Right renal cortex interstitium (tissue), 3 donors: ENCODE measurements at places on chromosomes 7 and 10. TPM values are rescaled to one million over a fixed set of nuclear protein-coding genes. Genes with fewer than 3 reads are reported as not detected.

Gene PRSS37
- polyA plus RNA-seq, result 0.08 TPM

DNA sequence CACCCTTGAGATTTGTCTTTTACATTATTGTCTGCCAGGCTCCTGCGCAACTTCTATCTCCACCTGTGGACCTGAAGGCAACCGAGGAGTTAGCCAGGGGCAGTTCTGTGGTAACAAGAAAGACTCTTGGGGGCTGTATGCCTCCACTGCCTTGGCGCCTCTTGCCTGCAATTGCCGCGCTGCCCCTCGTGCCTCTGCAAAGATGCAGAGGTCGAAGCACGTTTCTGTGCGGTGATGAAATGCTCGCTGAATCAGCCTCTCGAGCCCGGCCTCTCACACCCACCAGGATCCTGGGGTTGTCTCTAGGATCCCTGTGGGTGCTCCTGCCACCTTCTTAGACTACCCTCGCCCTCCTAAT lies 486 bp upstream of the LHFPL3 start:
- DNase-seq, result no peak

Gene ZNF316
- polyA plus RNA-seq, result 39.1 TPM

GRCh38 chr7:105585850-105586500 lies 4.7 kb upstream of the EFCAB10 start:
- no peak for DNase-seq

- DNase-seq, result no peak
These were observed 16.0 kb upstream of the PPIF start for GRCh38 chr10:79331226-79331625.

Gene CLCN1
- polyA plus RNA-seq, result 0.08 TPM

Gene VIPR2
- 2.6 TPM for polyA plus RNA-seq

DNA sequence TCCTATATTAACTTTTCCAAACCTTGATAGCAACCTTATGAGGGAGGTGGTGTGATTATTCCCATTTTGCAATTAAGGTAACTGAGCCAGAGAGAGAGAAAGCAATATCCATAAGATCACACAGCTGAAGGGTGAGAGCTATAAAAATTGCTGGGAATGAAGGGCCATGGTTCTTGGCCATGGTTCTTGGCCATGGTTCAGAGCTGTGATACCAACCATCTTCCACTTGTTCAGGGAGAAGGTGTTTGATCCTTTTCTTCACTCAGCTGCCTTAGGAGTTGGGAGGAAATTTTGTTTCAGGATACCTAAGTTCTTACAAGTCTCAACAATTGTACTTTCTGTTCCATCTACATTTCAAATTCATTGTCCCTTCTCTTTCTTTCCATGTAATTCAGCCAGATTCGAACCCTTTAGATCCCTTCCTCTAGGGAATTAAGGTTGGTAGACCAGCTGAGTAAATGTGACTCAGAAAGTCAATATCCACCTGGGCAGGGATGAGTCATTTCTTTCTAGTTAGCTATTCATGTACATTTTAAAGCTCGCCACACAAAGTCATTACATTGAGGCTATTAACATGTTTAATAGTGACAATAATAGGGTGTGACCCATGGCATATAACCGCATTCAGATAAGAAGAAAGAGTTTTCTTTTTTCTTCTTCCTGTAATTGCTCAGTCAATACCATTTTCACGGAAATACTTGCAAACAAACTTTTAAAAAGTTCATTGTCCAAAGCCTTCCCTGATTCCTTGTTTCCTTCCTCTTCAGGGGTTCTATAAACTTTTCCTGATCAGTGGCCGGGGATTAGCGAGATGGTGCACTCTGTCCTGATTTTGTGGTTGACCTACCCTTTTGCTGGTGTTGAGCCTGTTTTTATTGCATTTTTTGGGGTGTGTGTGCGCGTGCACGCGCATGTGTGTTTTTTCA lies 143.4 kb downstream of the TCF7L2 start:
- no peak for DNase-seq

Gene C10orf53
- polyA plus RNA-seq, result not detected

Gene CALY
- not detected for polyA plus RNA-seq

- no peak for DNase-seq
These were observed 28.8 kb upstream of the OPALIN start for GRCh38 chr10:96387601-96388000.

GRCh38 chr10:122884166-122884565 lies 4.8 kb upstream of the FAM24B start:
- no peak for DNase-seq

- no peak for DNase-seq
These were observed 716 bp downstream of the SMARCD3 start for GRCh38 chr7:151247611-151248345.

GRCh38 chr7:8303904-8304528 lies 42.0 kb upstream of the ICA1 start:
- no peak for DNase-seq

DNA sequence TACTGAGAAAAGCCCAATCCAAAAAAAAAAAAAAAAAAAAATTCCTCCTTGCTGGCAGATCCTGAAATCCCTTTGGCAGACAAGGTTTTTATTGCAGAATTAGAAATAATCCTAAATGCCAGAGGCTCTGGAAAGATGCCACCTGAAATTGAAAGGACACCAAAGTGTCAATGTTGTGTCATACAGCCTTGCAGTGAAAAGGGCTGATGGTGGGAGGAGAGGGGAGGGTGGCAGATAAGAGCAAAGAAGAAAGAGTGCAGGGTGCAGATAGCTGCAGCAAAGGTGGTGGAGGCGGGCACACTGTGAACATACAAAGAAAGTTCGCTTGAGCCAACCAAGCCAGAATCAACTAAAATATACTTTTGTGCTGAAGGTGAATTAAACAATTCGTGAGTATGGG lies 8.2 kb upstream of the OPTN start:
- no peak for DNase-seq

DNA sequence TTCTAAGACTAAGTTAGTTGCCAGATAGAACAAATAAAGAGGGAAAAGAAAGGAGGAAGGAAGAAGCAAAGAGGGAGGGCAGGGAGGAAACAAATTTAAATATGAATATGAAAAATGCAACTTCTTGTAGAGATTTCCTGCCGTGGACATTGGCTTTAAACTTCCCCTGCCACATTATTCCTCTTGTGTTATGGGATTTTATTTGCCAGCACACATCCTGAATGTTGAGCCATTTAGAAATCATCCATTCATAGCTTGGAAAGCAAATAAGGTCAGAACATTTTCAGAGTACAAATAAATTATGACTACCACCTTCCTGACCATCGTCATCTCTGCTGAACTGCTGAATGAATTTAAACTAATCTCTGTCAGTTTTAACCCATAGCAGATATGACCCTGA lies 911.9 kb upstream of the LRRN3 start:
- no peak for DNase-seq
